ENCODE measurements at places on chromosomes 5 and 9.

DNA sequence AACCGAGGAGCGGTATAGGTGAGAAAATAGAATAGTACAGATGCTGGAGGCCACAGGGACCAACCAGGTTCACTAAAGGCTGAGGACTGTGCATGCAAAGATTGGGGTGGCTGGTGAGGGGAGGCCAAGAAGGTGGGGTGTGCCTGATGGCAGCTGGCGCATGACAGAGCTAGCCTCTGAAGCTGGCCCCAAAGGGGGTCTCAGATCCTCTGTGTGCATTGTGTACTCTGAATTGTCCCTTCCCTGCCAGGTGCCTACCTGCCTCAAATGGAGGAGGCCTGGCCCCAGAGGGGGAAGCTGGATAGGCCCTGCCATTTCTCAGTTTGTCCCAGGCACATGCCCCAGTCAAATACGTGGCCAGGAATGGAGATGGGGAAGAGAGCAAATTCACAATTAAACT is 63.1 kb downstream of the CRB2 start:
- no peak for DNase-seq

- DNase-seq = no peak
Measured at GRCh38 chr5:16976625-16977008, 40.5 kb upstream of the MYO10 start.

DNA sequence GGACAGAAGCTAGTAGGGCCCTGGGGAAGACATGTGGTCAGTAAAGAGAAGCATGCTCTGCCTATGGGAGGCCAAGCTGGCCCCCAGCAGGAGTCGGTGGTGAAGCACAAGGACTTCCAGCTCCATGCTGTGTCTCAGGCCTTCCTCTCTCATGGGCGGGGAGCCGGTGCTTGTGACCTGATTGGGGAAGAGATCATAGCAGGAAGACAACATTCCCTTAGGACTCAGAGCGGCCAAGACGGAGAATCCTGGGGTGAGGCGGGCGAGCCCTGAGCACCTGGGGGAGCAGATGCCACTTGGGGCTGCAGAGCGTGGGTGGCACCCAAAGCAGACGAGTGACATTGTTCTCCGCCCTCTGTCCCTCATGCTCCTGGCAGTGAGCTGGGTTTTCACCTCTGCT is 33.3 kb upstream of the CNOT6 start:
- DNase-seq = no peak

GRCh38 chr5:172773481-172774469 is 2.8 kb upstream of the DUSP1 start:
- no peak for DNase-seq

DNA sequence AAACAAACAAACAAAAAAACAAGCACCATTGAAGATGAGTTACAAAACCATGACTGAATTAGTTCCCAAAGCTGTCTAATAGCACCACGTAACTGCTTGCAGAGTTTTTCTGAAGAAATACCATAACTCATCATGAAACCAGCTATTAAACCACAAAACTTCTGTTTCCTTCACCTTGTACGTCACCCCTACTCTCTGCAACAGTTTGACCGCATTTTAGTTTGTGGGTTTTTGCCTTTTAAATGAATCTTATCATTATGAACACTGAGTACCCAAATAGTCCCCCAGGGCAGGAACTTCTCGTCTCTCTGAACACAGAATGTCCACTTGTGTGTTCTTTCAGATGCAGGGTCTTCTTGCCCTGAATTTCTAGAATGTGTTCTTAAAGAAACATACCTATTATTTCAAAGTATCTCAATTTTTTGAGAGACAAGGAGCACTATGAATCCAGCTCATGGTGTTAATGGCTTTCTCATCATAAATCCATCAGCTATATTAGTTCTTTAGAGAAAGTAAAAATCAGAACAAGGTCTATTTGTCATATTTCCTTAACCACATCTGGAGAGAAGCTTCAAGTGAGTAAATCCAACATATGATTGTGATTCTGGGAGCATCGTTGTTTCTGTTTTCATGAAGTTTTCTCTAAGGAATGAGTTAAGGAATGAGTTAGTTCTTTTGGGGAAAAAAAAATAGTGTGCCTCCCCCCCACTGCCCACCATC is 210.6 kb downstream of the AUH start:
- DNase-seq = no peak

DNA sequence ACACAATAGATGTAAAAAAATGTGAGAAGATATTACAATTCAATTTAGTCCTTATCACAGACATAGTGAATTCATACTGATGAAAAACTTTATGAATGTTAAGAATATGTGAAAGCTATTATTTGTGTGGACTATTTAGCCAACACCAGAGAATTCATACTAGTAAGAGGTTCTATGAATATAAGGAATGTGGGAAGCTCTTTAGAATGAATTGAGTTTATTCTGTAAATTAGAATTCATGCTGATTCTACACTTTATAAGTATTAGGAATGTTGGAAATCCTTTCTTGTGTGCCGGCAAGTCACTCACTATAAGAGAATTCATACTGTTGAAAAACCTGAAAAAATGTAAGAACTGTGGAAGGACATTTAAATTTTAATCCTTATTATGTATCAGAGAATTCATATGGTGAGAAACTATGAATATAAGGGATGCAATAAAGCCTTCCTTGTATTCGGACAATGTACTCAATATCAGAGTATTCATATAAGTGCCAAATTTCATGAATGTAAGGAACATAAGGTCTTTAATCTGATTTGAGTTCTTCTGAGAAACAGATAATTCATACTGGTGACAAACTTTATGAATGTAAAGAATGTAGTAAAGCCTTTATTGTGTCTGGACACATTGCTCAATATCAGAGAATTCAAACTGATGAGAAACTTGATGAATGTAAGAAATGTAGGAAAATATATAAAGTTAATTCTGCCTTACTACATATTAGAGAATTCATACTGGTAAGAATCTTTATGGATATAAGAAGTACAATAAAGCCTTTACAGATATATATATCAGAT is 21.6 kb upstream of the PCDHA1 start:
- DNase-seq = no peak

DNA sequence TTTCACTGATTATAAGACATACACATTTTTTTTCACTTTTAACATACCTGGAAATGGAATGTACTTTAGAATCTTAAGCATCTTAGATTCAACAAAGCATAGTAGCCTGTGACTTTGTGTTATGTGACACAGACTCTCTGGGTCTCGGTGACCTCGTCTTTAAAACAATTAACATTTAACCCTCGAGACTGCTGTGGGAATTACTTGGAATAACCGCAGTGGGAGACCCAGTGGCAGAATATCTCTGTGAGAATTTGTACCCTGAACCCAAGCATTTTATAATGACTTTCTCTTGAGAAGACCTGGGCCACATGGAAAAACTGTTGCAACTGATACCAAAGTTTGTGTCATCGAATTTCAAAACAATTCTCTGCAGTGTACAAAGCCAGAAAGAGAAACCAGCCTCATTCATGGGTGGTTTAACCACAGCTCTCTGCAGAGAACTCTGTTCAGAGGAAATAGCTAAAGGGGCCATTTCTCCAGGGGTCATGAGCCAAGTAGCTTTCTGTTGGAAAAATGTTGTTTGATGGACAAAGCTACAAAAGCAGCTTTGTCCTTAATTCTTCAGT is 10.0 kb upstream of the RETREG1 start:
- DNase-seq = no peak

DNA sequence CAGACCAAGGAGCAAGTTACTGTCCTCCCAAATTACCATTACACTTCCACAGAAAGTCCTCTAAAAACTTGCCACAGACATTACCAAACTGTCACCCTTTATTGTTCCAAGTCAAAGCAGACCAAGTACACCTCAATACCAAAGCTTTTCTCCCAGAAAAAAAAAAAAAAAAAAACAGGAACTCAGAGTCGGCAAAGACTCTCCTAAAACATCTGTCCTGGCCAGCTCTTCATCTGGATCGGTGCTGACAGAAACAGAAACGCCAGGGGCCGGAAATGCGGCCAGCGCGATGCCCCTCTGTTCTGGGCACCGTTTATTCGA is 718 bp downstream of the DEPDC1B start:
- no peak for DNase-seq

- no peak for DNase-seq
Measured at GRCh38 chr9:101592788-101593187, 2.0 kb downstream of the PPP3R2 start.

DNA sequence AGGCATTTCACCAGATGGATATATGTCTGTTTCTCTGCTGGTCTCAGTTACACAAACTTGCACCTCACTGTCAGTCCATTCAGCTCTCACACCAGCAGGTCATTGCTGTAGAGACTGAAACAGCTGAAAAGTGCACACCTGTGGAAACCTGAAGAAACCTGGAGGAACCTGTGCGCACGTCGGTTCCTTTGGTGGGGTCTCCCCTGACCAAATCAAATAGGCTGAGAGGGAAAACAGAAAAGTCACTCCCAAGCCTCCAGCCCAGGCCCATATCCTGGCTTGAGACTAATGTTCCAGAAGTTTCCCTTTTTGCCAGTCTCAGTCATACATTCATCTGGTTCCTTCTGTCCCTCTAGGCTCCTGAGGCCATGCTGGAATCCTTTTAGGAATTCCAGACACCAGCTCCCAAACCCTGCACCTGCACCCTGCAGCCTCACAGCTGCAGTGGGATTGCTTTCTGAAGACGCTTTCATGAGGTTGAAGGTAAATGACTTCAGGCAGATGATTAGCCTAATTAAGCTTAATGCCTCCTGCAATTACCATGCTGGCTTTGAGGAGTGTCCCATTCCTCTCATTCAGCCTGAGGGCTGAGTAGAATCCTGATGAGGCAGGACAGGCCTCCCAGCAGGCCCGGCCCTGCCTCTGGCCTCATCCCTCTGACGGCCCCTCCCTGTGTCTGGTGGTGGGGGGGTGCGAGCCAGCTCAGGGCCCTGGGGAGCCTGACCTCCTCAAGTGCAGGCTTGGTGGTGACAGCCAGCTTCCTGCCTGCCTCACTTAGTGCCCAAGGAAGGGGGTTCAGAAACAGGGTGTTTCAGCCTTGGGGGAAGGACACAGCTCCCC is 24.3 kb upstream of the CXCL14 start:
- no peak for DNase-seq

- no peak for DNase-seq
Measured at GRCh38 chr5:5953584-5954274, 424.6 kb downstream of the MED10 start.

GRCh38 chr5:173010021-173010420 is 26.4 kb downstream of the ATP6V0E1 start:
- no peak for DNase-seq

DNA sequence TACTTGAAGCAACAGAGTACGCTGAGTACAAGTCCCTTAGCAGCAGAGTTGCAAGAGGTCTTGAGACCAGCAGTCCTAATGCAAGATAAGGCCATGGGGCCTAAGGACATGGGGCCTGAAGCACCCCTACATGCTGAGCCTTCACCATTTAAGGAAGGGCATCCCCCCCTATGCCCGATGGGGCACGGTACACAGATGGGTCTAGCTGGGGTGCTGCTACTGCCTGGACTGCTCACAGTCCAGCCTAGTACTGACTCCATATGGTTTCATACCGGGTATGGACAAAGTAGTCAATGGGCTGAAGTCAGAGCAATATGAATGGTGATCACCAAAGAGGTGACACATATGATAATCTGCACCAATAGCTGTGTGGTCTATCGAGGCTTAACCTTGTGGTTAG is 178.3 kb downstream of the PDE4D start:
- DNase-seq = no peak

- no peak for DNase-seq
Measured at GRCh38 chr5:59597690-59598546, 295.6 kb downstream of the PDE4D start.

- DNase-seq = no peak
Measured at GRCh38 chr5:180622910-180623309, 26.5 kb downstream of the FLT4 start.

GRCh38 chr9:121271368-121272341 is 3.7 kb downstream of the GSN start:
- no peak for DNase-seq

GRCh38 chr5:40374853-40375252 is 304.9 kb upstream of the PTGER4 start:
- no peak for DNase-seq

DNA sequence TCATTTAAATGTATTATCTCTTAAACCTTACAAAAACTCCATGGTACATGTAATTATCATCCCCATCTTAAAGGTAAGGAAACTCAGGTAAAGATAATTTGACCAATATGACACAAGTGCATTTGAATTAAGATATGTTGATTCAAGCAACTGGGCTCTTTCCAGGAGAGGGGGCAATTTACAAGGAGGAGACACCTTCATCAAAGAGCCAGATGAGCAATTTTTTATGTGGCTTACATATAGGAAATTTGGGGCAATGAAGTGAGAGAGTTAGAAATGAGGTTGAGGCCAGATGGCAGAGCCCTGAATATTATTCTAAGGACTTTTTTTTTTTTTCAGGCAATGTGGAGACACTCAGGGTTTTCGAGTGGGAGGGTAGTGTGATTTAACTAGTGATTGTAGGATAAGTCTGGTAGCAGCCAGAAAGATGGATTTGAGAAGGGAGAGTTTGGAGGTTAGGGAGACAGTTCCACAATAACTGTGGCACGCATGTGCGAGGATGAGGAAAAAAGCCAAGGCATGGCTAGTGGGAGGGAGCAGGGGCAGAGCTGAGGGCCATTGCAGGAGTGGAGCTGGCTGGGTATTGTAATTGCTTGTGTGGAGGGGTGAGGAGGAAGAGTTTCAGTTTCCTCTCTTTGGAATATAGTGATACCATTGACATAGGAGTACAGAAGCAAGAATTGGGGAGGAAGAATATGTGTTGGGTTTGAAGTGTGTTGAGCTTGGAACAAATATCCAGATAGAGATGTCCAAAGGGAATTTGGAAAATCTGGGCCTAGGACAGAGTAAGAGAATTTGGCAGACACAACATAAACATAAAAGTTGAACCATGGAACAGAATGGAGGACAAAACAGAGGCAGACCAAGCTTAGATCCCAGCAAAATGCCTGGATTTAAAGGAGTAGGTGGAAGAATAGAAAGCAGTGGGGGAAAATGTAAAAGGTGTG is 72.0 kb downstream of the ACTBL2 start:
- no peak for DNase-seq

- no peak for DNase-seq
Measured at GRCh38 chr5:32265902-32266301, 46.8 kb downstream of the MTMR12 start.

DNA sequence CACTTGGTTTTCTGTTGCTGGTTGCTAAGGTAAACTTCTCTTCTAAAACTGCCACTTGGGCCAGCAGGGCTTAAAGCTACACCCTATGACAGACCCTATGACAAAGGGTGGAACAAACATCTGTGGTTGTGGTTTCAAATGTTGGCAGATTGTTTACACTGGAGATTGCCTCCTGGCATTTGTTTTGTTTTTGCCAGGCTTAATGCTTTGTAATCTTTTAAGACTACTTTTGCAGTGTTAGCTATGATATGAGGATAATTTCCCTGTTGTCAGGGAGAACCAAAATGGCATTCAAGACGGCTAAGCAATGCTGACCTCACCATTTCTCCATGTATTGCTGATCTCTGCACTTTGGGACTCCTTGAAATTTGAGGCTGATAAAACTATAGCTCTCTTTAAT is 50.3 kb downstream of the MAMDC2 start:
- no peak for DNase-seq

- no peak for DNase-seq
Measured at GRCh38 chr5:53607886-53608285, 47.4 kb downstream of the NDUFS4 start.

GRCh38 chr9:23041466-23041865 is 594.8 kb downstream of the DMRTA1 start:
- DNase-seq = no peak

Data from nucleus accumbens (tissue), 56 donors.